ENCODE measurements at places on chromosomes 16 and 17.

- no peak for DNase-seq
Observed at GRCh38 chr17:80631142-80632045, 86.8 kb downstream of the RPTOR start.

- DNase-seq, result no peak
Observed at GRCh38 chr16:9199311-9199710, 107.9 kb downstream of the HAPSTR1 start.

GRCh38 chr16:69106491-69107315 is 1.2 kb downstream of the HAS3 start:
- DNase-seq, result no peak

GRCh38 chr16:495127-495748 is 32.3 kb upstream of the CAPN15 start:
- DNase-seq, result peak; percentile 25

GRCh38 chr17:27568216-27568615 is 62.8 kb upstream of the LGALS9 start:
- no peak for DNase-seq

DNA sequence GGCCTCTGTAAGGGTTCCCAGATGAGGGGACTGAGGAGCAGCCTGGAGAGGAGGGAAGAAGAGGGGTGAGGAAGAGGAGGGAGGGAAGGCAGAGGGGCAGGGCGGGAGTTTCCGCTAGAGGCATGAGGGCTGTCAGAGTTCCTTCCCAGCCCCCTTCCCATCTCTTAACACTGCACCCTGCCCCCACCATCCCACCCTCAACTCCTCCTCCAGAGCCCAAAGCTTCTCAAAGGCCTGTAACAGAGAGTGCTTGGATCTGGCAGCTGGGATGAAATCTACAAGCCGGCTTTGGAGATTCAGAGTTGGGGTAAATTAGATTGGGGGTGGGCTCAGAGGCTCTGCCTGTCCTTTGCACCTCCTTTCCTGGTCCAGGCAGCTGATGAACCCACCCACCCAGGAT is 57.3 kb upstream of the DLX4 start:
- DNase-seq, result no peak

GRCh38 chr17:75652934-75653549 is 13.9 kb downstream of the RECQL5 start:
- DNase-seq, result peak; percentile 24

DNA sequence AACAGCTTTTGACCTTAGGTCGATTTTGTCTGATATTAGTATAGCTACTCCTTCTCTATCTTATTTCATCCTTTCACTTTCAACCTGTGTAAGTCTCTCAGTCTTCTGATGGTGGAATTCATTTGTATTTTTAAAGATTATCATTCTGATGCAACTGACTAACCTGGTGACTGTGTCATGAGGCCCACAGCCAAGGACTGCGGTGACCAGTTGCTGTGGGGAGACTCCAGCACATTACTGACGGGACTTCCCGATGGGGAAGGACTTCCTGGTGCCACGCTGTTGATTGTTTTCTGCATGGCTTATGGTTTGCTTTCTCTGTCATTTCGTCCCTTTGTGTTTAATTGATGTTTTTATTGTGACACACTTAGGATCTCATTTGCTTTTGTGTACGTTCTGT is 34.2 kb downstream of the RMI2 start:
- DNase-seq, result peak; percentile 60

DNA sequence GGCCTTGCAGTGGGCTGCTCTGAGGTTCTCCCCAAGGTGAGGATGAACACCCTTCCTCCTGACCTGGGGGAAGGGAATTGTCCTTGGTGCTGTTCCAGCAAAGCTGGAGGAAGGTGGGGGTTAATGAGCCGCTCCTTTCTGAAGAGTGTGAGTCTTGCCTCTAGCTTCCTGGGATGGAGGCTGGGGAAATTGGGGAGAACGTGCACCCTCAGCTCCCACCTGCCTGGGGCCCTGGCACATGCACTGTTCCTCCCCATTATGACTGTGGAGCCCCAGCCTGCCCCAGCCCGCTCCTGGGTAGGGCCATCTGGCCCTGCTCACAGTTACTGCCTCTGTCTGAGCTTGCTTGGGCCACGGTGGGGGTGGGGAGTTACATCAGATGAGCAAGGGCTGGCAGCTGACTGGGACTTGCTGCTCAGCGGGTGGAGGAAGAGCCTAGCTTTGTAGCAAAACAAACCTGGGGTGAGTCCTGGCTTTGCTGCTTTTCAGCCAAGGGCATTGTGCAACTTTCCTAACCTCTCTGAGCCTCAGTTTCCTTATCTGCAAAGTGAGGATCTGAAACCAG is 11.1 kb downstream of the TNS4 start:
- DNase-seq, result peak; percentile 46

DNA sequence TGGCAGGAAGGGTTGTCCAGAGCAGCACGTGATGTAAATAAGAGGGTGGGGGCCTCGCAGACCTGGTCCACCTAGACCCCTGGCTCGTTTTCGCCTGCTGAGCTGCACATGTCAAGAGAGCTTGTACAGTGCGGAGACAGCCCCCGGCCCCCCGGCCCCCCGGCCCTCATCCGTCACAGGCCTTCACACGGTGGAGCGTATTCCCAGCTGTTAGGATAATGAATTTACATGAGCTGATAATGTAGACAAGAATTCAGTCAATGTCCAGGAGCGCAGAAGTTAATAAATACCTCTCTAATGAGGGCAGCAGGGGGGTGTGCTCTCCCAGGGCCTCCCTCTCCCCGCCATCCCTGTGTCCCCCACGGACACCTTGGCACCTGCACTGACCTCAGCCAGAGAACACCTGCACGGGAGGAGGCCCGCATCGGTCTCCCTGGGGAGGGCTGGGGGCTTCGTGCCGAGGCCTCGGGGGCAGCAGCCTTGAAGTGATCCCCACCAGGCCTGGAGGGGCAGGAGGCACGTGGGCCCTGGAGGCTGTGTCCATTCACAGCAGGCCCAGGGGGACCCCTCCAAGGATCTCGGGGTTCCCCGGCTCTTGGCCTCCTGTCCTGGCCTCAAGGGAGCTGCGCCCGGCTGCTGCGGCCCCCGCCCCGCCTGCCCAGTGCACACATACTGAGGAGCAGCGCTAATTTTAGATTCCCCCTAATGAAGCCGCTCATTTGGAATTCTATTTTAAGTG is 14.6 kb downstream of the GSE1 start:
- DNase-seq, result no peak

DNA sequence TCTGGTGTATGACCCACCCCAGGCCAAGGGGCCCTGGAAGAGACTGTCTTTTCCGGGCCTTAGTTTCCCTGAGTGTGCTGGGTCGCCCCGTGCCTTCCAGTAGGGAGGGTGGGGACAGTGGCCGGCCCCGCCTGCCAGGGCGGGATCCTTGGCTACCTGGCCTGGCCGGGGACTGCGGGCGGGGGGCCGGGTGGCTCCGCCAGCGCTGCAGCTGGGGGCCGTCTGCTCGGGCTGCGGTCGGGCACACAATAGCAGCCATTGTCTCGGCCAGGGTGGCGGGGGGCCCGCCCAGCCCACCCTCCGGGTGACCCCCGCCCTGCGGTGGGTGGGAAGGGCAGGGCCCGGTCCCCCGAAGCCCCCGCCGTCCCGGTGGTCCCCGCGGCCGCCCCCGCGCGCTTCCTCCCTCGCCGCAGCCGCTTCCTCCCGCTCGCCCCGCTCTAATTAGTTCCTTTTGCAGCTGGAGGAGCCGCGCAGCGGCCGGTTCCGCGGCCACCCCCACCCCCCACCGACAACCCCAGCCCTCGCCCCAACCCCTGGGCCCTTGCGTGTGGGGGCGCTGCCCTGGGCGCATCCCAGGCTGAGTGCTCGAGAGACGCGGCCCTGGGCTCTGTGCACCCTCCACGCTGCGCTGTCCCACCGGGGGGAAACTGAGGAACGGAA is 11.6 kb downstream of the GLIS2 start:
- DNase-seq, result peak; percentile 35

- DNase-seq, result peak; percentile 90
Observed at GRCh38 chr17:71163121-71163812, 957.6 kb upstream of the SOX9 start.

DNA sequence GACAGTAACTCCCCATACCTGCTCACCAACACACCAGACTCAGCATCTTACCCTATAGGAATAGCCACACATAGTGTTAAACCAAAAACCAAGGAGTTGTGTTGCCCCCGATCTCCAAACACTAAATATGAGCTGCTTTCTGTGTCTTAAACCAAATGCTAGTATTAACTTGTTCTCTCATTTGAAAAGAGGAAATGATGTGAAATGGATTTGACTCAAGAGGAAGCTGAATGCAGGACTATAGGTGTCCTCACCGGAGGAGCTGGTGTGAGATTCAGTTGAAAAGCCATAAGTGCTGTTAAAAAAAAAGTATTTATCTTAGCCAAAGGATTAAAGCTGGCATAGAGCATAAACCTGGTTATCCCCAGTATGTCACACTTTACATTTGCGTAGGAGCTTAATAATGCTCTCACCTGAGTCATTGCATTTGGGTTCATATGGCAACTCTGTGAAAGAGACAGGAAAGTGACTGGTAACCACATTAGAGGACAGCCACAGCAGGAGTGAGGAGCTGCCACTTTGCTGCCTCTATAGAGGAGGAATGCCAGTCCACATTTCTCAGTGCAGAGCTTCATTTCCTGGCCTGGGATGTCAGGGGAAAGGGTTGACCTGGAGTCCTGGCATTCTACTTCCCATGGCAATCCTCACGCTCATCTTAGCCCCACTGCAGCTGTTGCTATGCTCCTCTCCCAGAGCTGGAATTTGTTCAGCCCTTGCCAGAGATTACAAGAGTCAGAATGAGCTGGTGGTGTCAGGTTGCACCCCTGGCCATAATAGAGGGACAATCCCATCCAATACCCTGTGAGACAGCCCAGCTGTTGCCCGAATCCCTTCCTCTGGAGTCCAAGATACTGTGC is 143.3 kb upstream of the ANKFN1 start:
- DNase-seq, result no peak

- DNase-seq, result no peak
Observed at GRCh38 chr17:69317625-69318024, 9.3 kb downstream of the ABCA5 start.

DNA sequence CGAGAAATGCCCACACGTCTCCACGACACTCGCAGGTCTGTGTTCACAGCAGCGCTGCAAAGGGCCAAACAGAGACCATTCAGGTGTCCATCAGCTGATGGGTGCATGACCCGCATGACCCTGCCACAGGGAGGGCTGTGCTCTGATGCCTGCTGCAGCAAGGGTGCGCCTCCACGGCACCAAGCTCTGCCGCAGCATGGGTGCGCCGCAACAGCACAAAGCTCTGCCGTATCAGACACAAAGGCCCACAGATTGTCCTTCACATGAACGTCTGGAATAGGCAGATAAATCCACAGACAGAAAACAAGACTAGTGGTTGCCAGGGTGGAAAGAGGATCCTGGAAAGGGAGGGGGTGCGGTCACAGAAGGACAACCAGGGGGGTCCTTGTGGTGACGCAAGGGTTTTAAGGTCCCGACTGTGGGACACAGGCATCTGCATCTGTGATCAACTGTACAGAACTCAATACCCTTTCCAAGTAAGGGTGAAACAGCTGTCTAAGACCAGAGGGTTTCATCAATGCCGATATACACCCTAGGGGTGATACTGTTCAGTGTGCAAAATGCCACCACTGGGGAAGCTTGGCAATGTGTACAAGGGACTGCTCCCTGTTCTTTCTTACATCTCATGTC is 121.0 kb downstream of the ANKRD11 start:
- no peak for DNase-seq

DNA sequence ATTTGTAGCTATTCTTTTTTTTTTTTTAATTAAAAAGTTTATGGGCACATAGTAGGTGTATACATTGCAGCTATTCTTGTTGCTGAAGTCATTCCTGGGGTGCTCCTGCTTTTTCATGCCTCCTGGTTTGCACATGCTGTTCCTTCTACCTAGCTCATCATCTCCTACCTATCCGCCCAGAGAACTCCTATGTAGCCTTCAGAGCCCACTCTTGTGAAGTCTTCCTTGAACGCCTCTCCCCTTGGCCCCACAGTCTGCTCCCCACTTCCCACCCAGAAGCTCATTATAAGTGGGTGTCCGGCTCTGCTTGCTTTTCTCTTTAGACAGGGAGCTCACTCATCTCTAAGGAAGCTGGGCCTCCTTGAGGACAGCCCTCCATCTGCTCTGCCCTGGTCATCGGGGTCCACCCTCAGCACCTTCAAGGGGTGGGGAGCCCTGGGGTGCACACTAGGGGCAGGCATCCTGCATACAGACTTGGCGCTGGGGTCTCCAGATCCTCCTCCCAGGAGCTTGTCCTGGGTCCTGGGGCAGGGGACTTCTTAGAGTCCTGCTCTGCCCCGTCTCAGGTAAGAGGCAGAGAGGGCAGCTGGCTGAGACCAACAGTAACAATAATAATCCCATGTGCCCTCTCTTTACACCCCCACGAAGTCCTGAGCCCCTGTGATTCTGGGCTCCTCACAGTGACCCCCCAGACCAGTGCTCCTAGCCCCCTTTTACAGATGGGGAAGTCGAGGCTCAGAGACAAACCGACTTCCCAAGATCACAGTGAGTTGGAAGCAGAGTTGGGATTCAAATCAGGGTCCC is 3.5 kb upstream of the B9D1 start:
- no peak for DNase-seq

- DNase-seq, result no peak
Observed at GRCh38 chr16:59181821-59182420, 447.8 kb upstream of the GOT2 start.

DNA sequence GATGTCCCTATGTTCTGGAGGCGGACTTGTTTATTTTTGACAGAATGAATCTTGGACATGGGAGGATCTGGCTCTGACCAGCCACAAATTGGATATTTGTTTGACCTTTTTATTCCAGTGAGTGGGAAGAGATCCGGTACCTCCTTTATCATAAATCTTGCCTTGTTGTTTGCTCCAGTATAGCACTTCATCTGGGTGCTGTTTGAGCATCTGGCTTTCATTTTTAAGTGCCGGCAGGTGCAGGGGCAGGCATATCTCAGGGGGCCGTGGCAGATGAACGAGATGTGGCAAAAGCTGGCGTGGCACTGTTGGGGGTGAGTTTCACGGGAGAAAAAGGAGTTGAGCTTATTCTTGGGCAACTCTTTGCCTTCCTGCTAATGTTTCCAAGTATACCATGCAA is 37.8 kb downstream of the MSI2 start:
- DNase-seq, result no peak

- DNase-seq, result no peak
Observed at GRCh38 chr16:979859-980594, 1.5 kb upstream of the SOX8 start.

GRCh38 chr17:3796822-3797170 is 4.2 kb downstream of the ITGAE start:
- no peak for DNase-seq

- DNase-seq, result no peak
Observed at GRCh38 chr16:67922221-67922620, 9.4 kb downstream of the CTRL start.

GRCh38 chr17:74282587-74283370 is 8.7 kb downstream of the DNAI2 start:
- no peak for DNase-seq

DNA sequence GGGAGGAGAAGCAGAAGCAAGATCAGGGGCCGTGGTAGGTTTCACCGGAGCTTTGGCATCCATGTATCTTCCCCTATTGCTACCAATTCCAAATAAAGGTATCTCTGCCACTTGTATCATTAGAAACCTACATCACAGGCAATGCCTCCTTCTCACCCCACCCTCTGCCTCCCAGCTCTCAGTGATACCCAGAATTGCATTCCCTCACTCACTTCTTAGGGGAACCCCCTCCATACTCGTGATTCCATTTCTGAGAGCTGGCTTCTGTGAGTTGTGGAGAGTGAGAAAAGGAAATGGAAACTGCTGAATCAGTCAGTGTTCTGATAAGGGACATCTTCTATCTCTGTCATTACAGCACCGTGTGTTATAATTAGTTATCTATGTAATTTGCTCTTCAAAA is 2.3 kb upstream of the CCL3 start:
- DNase-seq, result no peak

GRCh38 chr17:48513097-48513496 is 17.7 kb downstream of the HOXB1 start:
- no peak for DNase-seq

GRCh38 chr17:17815062-17815406 is 21.8 kb downstream of the SREBF1 start:
- DNase-seq, result no peak
